ENCODE measurements at places on chromosomes 12 and 14.
A peak's percentile ranks its signal among the peaks of the same experiment; 100 is the strongest.

DNA sequence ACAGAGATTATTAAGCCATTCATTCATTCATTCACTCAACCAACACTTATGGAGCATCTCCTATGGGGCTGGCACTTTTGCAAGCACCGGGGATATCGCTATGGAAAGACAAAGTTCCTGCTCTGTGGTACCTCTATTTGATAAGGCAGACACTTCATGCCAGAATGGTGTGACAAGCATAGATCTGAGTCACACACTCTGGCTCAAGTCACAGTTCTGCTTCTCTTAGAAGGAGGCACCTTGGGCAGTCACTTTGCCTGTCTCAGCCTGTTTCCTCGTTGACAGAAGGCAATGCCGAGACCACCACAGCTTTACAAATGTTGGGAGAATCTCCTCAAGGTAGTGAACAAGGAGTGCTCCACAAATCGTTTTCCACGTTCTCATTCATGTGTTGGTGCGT lies 205.2 kb downstream of the SLC41A2 start:
- DNase-seq = no peak

GRCh38 chr12:105843561-105843960 lies 295.2 kb downstream of the NUAK1 start:
- no peak for DNase-seq

GRCh38 chr12:92503971-92504593 lies 198.7 kb upstream of the PLEKHG7 start:
- no peak for DNase-seq

- DNase-seq = no peak
Observed at GRCh38 chr14:88229428-88229827, 93.6 kb downstream of the KCNK10 start.

- peak; percentile 19 for DNase-seq
Observed at GRCh38 chr12:92485351-92486348, 217.1 kb upstream of the PLEKHG7 start.

- DNase-seq = no peak
Observed at GRCh38 chr14:78286210-78286609, 116.0 kb downstream of the NRXN3 start.

DNA sequence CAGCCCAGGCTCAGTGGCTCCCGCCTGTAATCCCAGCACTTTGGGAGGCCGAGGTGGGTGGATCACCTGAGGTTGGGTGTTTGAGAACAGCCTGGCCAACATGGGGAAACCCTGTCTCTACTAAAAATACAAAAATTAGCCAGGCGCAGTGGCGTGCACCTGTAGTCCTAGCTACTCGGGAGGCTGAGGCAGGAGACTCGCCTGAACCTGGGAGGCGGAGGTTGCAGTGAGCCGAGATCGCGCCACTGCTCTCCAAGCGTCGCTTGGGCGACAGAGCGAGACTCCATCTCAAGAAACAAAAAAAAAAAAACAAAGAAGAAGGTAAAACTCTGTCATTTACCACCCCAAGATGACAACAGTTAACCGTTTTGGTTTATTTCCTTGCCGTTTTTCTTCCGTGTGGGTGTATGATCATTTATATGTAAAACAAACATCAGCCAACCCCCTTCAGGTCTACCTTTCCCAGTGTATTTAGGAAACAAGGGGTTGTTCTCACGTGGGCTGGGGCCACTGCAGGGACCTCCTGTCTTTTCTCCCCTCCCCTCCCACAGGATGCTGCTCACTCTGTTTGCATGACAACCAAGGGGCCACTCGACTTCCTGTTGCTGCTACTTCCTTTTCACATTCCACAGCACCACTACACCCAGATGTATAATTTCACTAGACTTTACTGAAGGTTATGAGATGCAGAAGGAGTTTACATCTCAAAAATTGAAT lies 13.6 kb downstream of the TTC9 start:
- no peak for DNase-seq

- DNase-seq = no peak
Observed at GRCh38 chr14:20789230-20789813, 8.3 kb downstream of the RNASE6 start.

- no peak for DNase-seq
Observed at GRCh38 chr14:90045616-90046015, 16.2 kb upstream of the KCNK13 start.

DNA sequence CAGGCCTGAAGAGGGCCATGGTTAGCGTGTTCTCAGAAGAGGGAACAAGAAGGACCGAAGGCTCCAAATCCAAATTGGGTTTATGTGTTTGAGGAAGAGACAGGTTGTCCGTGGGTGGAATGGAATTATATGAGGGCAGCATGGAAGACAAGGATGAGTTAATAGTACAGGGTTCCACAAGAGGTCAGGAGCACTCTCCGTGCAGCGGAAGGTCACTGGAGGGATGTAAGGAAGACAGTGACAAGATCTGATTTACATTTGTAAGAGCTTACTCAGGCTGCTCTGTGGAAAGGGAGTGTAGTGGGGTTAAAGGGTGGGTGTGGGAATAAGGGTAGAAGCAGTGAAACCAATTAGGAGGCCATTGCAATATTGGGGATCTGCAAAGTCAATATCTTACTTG lies 97.0 kb downstream of the TPH2 start:
- no peak for DNase-seq

DNA sequence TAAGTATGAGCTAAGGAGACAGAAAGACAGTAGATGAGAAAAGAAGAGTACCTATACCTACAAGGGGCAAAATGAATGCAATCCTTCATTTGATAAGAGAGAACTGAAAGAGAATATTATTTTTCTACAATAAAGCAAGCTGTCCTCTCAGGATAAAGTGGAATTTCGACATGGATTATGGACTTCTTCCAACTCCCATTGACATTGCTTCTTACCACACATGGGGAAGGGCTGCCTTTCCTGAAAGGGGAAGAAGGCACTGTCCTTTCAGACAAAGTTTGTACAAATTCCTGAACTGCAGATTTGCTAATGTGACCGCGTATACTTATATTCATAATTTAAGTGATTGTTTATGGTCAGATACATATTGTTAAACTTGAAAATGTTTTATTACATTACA lies 4.3 kb upstream of the HEBP1 start:
- DNase-seq = no peak

- DNase-seq = no peak
Observed at GRCh38 chr12:91804533-91804932, 341.1 kb downstream of the BTG1 start.

DNA sequence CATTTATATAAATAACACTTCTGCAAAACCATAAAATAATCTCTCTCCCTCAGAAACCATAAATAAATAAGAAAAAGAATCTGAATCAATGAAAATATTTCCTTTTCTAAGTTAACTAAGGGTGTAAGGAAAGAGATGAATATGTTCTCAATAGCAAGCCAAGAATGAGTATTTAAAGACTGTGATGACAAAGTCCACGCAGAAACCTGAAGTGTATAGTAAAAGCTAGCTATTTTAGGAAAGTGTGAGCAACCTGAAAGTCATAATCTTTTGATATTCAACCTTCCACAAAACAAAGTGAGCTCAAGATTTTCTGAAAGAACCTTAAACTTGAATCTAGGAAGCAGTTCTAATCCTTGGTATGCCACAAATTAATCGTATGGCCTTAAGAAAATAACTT lies 15.9 kb downstream of the EIF2S3B start:
- no peak for DNase-seq

DNA sequence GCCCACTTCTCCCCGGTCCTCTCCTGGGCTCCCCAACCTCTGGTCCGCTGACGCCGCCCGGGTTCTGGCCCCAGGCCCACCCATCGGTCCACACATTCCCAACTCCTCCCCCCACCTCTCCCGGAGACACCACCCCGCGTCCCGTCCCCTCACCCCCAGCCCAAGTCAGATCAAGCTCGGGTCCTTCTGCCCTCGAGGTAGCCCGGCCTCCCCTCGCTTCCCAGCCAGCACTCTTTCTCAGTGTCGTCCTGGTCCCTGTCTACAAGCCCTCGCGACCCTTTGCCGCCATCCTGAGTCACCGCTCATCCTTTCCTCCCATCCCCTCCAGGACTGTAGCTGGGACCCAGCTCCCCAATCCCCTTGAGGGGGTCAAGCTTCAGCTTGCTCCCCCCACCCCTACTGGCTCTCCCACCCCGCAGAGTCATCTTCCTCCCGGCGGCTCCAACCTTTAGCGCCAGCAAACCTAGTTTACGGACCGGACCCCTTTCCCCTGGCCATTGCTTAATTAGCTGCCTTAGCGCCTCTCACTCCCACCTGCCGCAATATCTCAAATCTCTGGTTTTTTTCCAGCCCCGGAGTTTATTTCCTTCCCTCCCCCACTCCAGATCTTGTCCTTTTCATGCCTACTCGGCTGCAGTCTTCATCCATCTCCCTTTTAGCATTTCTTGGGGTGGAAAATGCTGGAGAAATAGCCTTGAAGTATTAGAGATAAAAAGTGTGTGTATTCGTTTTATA lies 1.1 kb downstream of the PPP4R4 start:
- DNase-seq = no peak

DNA sequence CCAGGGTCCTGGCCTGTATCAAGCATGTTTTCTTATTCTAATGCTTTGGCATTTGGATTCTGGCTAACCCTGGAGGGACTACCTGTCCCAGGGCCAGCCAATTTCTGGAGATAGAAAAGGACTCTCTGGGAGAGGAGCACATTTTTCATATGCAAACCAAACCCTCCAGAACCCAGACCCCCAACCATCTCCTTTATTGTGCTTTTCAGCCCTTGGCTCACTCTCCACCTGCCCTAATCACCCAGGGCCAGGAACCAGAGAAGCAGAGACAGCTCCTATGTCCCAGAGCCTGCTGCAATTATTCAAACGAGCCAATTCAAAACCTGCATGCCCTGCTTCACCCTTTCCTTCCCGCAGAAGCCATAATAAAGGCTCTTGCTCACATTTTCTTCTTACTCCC lies 23.8 kb downstream of the HSPB8 start:
- no peak for DNase-seq

DNA sequence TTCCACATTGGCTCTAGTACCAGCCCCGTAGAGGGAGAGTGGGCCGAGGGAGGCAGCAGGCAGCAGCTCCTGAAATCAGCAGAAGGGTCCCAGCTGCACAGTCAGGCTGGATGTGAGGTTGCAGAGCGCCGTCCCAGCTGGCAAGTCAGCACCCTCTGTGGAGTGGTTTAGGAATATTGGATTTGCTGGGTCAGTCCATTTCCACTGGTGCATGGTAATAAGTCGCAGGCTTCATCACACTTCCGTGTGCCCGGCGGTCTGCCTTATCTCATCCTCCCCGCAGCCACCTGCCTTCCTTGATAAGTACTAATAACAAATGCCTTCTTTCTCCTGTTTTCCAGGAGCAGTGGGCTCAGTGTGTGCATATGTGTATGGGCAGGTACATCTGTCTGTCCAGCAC lies 112.9 kb downstream of the TSPAN9 start:
- no peak for DNase-seq

DNA sequence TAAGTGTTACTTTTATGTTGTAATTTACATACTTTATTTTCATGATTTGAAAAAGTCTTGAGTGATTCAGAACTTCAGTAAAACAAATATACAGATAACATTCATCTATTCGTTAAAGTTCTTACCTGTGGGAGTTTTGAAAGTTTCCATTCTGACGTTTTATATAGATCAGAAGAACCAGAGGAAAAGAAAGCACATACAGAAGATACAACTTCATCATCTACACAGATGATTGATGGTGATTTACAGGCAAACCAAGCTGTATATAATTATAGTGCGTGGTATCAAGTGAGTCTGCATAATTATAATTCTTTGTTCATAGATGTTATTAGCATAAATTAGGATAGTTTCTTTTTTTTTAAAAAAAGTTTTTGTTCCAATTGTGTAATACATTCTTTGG lies 20.0 kb downstream of the FKBP3 start:
- no peak for DNase-seq

DNA sequence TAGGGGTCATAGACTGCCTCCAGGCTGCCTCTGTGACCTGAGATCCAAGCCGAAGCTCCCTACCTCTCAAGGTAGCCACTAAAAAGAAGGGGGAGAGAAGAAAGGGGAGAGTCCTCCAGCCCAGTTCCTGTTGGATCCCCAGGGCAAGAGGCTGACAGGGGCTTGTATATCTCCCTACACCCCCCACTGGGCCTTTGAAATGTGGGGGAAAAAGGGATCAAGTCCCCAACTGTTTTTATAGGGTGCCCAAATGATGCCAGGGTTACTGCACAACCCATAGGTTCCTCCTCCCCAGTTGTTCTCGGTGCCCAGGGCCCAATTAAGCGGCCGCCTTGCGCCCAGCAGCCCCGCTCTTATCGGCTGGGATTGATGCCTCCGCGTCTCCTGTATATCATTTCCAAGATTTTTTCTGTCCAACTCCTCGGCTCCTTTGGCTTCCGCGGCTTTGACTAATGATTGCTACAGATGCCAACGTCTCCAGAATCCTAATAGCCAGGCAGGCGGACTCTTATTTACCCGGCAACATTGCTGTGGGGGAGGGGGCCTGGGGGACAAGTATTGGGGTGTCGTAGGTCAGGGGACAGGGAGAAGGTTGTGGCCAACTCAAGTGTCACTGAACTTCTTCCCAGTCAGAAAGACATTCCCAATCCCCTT lies 7.6 kb upstream of the HOXC4 start:
- no peak for DNase-seq

DNA sequence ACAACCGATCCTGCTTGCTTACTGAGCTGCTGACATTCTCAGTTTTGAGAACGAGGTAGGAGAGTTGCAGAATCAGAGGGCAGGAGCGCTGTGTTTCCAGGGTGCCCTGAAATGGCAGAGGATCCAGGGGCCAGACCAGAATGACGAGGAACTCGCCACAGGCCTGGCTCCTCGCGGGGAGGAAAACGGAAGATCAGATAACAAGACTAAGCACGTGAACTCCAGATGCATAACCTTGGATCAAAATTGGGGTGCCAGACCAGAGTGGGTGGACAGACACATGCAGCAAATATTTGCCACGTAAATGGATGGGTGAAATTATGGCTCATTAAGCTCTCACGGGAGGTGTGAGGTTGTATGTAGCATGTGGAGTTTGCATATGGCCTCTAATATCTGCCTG lies 46.5 kb downstream of the ELK3 start:
- DNase-seq = no peak

GRCh38 chr14:40855343-40855742 lies 751.3 kb upstream of the LRFN5 start:
- no peak for DNase-seq

- no peak for DNase-seq
Observed at GRCh38 chr12:73951956-73952703, 585.5 kb upstream of the ATXN7L3B start.

DNA sequence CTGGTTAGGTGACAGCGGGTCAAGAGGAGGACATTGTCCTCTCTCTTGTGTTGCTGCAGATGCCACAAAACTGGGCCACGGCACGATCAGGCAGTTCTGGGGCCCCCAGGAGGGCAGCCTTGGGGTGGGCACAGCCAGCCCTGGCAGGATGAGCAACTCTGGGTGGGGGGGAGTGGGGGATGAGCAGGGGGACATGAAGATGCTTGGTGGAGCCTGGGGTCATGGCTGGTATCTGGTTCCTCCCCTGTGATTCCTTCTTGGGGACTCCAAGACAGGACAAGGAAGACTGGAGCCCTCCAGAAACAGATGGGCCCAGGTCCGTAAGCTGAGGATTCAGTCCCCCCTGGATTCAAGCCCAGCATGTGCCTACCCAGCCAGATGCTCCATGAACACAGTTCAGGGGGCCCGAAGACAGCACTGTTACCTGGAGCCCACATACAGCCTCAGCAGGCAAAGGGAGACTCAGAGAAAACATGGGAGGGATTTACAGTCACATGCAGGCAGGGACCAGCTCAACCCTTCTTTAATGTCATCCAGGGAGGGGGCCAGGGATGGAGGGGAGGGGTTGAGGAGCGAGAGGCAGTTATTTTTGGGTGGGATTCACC lies 10.4 kb downstream of the SERPINA1 start:
- DNase-seq = no peak

GRCh38 chr12:2492236-2492635 lies 302.5 kb upstream of the FKBP4 start:
- DNase-seq = no peak
